ENCODE measurements at places on chromosomes 3 and 15.

- no peak for DNase-seq
These were observed 387 bp downstream of the GNB4 start for GRCh38 chr3:179450901-179451264.

DNA sequence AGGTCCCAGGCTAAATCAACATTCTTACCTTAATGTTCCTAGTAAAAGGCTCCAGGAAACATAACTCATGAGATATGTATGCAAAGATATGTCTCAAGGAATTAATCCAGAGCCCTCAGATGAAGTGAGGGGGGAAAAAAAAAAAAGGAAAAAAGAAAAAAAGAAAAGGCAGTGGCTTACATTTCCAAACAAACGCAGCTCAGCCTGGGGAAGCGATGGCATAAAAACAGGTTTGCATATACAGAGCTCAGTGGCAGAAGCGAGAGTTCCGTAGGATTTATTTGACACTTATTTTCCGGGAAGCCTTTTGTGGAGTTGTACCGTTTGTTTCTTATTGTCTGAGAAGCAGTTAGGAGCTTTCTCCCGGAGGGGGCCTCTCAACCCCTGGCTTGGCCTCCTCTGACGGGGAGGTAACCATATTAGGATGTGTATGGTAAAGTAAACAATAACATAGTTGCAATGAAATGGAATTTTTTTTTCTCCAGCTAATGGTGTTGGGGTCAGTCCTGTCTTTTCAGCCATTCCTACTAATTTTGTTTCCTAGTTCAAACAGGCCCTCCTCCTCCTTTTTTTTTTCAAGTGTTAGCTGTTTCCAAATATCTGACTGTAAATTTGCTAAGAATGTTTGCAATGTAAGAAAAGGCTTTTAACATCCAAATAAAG lies 338.6 kb downstream of the FOXP1 start:
- DNase-seq, result no peak

DNA sequence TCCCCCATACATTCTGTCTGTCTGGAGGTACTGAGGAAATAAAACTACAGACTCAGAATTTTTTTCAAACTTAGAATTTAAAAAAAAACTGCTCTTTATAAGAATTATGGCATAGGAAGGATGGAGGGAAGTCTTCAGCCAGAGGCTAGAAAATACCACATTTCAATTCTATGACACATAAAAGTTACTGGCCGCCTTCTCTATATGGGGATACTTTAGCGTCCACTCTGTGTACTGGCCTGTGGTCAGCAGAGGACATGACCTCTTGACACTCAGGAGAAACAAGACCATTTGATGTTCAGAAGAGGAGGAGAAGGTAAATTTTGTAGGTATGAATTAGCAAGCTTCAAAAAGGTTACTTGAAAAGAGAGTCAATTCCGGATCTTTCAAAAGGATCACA lies 417.4 kb downstream of the MFSD1 start:
- no peak for DNase-seq

DNA sequence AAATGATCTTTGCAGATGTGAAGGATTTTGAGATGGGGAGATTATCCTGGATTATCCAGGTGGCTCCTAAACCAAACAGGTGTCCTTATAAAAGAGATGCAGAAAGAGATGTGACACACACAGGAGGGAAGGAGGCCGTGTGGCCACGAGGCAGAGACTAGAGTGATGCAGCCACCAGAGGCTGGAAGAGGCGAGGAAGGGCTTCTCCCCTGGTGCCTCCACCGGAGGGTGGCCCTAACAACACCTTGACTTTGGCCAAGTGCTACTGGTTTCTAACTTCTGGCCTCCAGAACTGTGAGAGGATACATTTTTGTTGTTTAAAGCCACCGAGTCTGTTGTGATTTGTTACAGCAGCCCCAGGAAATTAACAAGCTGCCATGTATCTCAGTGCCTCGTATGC lies 127.1 kb downstream of the ASB7 start:
- no peak for DNase-seq
